ENCODE measurements at places on chromosomes 5 and 9.

DNA sequence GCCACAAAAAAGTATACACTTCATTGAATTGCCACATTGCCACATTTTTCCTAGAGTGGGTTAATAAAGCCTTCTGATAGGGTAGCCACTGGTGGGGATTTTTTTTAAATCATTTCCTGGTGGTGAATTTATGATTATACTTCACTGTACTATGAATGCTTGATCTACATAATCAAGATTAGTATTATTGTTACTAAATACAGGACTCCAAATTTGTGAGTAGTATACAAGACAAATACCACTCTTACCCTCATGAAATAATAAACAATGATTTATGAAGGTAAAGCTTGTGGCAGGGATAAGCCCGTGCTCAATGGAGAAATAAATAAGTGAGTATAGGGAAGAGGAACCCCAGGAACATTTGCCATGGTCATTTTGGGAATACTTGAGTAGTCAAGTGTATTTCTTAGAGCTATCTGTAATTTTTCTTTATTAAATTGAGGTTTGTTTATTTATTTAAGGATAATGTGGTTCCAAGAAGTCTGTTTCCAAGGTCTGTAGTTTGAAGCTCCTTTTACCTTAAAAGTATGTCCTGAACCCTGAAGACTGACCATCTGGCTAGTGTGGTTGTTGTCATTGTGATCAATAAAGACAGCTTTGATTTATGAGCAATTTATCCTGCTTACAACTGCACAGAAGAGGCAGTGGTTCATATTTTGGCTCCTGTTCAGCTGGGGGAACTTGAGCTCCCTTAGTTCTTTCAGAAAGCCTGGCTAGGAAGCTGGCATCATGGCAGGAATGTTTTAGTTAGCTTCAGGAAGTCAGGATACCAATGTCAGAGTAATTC is 118.6 kb downstream of the ZSWIM6 start:
- DNase-seq: no peak

- DNase-seq: no peak
These were observed 144.6 kb upstream of the RPS23 start for GRCh38 chr5:82422751-82423181.

DNA sequence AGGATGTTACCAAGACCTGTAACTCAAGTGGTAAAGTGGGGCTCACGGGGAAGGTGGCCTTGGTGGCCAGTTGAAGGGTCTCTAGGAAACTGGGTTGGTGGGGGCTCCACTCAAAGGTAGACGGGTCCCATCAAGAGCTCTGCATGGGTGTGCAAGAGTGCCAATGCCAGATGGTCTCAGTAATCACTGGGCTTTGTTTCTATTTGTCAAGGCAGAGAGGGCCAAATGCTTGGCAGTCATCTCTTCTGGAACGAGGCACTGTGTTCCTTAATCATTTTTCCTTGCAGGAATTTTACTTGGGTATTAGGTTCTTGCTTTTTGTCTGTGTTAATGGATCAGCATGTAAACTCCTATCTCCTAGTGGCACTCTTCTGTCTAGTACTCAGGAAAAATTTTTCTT is 220.8 kb downstream of the DIRAS2 start:
- no peak for DNase-seq

GRCh38 chr5:130032807-130033206 is 128.5 kb downstream of the CHSY3 start:
- DNase-seq: no peak

GRCh38 chr5:674630-675011 is 18.5 kb downstream of the TPPP start:
- DNase-seq: no peak

GRCh38 chr5:149677731-149678130 is 52.4 kb upstream of the PPARGC1B start:
- no peak for DNase-seq

GRCh38 chr9:15403155-15403554 is 19.5 kb upstream of the SNAPC3 start:
- no peak for DNase-seq

DNA sequence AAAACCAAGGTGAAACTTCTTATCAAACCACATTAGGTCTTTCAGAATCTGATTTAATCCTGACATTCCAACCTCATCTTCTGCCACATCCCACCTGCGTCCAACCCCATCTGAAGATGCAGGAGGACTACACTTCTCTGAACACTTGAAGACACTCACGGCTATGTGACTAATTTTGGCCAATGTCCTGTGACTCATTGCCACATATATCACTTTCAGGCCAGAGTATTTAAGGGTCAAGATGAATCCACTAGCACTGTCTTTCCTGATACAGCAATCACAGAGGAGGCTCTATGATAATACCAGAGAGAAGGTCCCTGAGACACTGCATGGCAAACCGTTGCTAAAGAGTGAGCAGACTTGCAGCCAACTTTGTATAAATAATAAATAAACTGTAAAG is 323.4 kb downstream of the NR2F1-AS1 start:
- no peak for DNase-seq

- no peak for DNase-seq
These were observed 138.2 kb upstream of the RFX3 start for GRCh38 chr9:3664044-3664443.

- DNase-seq: no peak
These were observed 142.0 kb downstream of the CMYA5 start for GRCh38 chr5:79831381-79832309.

DNA sequence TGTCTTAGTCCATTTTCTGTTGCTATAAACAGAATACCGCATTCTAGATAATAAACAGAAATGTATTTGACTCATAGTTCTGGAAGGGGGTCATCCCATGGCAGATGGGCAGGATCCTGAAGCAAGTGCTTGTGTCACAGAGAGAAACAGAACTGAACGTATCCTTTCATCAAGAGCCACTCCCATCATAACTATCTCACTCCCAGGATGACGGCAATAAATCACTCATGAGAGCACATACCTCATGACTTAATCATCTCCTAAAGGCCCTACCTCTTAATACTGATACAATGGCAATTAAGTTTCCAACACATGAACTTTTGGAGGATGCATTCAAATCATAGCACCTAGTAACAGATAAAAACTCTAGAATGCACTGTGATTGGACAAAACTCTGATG is 142.9 kb downstream of the CAMK4 start:
- no peak for DNase-seq

DNA sequence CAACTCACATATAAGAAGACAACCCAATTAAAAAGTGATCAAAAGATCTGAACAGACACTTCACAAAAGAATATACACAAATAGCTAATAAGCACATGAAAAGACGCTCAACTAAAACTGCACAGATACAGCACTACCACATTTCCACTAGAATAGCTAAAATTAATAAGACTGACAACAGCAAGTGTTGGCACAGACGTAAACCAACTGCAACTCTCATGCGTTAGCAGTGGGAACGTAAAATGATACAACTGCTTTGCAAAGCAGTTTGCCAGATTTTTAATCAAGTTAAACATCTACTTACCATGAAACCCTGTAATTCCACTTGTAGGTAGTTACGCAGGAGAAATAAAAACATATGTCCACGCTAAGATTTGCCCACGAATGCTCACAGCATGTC is 9.0 kb downstream of the SEMA4D start:
- no peak for DNase-seq

GRCh38 chr5:103800741-103801495 is 238.3 kb upstream of the NUDT12 start:
- no peak for DNase-seq

- no peak for DNase-seq
These were observed 180.6 kb downstream of the CWC27 start for GRCh38 chr5:64949331-64949730.

DNA sequence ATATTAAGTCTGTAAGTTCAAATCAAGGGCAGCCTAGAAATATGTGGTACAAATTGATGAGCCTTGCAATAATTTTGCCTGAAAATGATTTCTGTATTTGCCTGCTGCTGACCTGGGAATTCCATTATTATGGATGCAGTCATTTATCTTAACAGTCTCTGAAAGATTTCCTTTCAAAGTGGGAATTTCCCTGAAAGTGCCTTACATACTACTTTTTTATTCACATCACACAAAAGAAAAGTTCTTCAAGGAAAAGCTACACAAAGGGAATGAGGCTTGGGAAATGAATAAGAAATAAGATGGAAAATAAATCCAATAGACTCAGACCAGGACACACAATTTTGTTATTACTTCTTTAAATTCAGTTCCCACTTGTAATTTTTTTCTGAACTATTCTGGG is 537.8 kb upstream of the PTGER4 start:
- DNase-seq: no peak

- DNase-seq: no peak
These were observed 2.3 kb downstream of the TPRN start for GRCh38 chr9:137198051-137198901.

- DNase-seq: no peak
These were observed 87.1 kb upstream of the SAP30L start for GRCh38 chr5:154358516-154359220.

DNA sequence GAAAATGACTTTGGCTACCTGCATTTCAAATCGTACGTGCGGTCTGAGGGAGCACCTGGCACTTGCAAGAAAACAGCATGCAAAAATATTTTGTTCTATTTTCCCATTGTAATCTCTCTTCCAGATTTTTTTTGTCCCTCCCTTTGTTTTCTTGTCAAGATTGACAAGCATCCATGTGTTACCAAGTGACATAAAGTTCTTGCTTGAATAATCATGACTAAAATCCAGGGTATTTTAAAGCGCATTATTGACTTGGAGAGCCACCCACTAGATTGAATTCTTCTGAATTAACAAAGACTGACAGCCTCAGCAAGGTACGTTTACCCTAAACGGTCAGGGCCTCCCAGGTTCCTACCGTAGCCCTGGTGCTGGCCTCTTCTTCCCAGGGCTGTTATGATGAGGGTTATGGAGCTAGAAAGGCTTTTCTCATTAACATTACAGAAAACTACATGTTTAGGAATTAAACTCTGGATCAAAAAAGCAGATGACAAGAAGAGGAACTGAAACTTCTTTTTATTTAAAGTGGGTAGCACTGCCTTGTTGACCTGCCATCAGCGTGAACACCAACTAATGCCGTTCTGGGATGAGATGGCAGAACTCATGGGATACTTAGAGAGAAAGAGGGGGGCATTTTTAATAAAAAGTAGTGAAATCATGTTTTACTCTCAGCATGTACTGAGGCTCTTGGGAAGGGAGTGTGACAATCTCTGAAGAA is 297.0 kb downstream of the EFNA5 start:
- no peak for DNase-seq

GRCh38 chr5:109516390-109516789 is 106.6 kb upstream of the PJA2 start:
- DNase-seq: no peak

DNA sequence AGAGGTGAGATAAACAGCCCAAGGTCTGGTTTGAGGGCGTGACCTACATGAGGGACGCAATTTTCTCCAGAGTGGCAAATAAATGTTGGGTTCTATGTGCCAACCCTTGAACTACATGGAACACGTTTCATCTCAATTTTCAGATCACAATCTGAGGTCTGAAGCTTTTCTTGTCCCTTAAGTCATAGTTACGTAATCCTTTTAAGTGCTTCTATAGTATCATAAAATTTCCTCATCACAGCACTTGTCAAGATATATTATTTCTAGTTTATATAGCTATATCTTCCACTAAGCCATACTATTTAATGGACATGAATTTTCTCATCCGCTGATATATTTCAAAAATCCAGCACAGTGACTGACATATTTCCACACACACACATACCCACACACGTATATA is 53.1 kb upstream of the GRIN3A start:
- DNase-seq: no peak

DNA sequence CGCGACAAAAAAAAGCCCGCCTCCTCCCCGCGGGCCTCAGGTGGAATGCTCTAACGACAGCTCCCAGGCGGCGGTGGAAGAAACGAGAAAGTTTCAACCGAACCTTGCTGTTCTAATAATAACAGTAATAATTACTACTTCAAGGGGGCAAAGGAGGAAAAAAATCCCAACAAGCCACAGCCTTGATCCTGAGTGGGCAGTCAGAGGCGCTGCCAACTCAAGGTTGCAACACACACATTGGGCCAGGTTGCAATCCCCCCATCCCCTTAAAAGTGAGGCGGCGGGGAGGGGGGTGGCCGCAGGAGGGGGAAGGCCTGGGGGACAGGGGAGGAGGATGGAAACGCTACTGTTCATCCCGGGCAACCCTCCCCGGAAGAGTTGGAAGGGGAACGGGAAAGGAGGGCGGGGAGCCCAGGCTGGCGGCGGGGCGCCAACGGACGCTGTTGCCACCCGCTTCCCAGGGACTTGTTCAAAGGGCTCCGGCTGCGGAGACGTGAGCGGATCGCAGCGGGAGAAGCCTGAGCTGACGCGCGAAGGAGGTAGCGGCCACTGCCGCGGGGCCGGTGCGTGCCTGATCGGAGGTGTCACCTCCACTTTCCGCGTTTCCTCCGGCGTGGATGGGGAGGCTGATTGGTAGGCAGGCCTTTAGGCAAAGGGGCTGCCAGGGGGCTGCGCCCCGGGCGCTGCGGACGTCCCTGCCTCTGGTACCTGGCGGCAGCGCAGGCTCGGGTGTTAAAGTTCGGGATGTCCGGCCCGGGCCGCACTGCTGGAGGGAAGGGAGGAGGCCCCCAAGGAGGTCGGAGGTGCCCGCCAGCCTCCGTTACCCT is 647 bp downstream of the SMARCA2 start:
- peak; percentile 23 for DNase-seq

GRCh38 chr5:128750155-128750554 is 212.1 kb upstream of the FBN2 start:
- DNase-seq: no peak

- DNase-seq: no peak
These were observed 303.9 kb downstream of the DMRT2 start for GRCh38 chr9:1354086-1354485.

DNA sequence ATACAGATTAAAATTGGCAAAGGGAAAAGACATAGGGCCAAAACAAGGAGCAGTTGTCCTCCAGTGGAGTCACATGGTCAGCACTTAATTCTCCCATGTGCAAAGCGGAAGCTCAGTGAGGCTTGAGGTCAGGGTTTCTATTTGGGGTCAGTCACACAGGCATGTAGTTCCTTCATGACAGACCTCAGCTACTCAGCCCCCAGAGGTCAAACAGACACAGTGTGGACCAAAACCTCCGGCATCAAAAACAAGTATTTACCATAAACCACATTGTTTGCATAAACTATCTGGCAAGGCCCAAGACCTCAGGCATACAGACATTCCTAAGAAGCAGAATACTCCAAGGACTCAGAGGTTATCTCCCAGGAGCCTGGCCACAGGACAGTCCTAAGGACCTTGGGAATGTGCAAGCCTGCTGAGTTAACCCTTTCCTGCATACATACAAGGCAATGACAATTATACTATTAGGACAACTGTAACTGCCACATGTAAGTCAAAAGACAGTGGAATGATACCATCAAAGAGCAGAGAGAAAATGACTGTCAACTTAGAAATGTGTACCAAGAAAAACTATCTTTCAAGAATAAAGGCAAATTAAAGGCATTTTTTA is 28.7 kb upstream of the FNIP1 start:
- no peak for DNase-seq

GRCh38 chr5:97412959-97413358 is 229.9 kb upstream of the RIOK2 start:
- no peak for DNase-seq

DNA sequence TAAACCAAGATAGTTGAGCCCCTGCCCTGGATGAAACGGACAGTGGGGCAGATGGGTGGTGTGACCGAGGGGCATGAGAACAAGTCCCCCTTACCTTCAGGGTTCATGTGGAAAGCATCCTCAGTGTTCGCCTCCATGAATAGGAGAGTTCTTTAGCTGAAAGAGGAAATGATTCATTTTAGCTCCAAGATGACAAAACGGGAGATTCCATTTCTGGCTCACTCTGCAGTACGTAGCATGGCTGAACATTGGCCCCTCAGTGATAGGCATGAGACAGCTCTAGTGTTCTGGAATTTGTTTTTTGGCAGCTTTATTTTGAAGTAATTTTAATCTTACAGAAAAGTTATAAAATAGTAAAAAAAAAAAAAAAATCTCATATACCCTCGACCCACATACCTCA is 70.2 kb upstream of the AGXT2 start:
- DNase-seq: no peak

- DNase-seq: no peak
These were observed 54.2 kb downstream of the PRELID2 start for GRCh38 chr5:145780982-145781381.

All from T-helper 22 cell (primary cell).